Bronchial epithelial cell (primary cell): ENCODE measurements at places on chromosomes 2 and 18. TPM values are rescaled to one million over a fixed set of nuclear protein-coding genes. Genes with fewer than 3 reads are reported as not detected.

Gene AGXT
- total RNA-seq, result not detected in 2 replicates

Gene CYP20A1
- total RNA-seq, result 23.4 and 25.9 TPM in 2 replicates

Gene FBLN7
- under 0.01 and 0.13 TPM in 2 replicates for total RNA-seq

Gene TRPM8
- not detected in 2 replicates for total RNA-seq

Gene LDLRAD4
- not detected in 2 replicates for total RNA-seq

Gene HMSD
- total RNA-seq, result 0.13 and 0.26 TPM in 2 replicates

Gene CSRNP3
- total RNA-seq, result 0.26 and 0.38 TPM in 2 replicates

Gene RANBP2
- total RNA-seq, result 48.7 and 56.1 TPM in 2 replicates

Gene DLX1
- total RNA-seq, result not detected in 2 replicates

Gene TGIF1
- 198 and 441 TPM in 2 replicates for total RNA-seq

Gene GCKR
- total RNA-seq, result not detected in 2 replicates

Gene FSIP2
- total RNA-seq, result 0.26 and 1.4 TPM in 2 replicates

Gene FBXO15
- 0.13 TPM in 1 of 2 replicates, not detected in the other for total RNA-seq

Gene ANKAR
- 2.1 and 3.7 TPM in 2 replicates for total RNA-seq

Gene LCT
- under 0.01 TPM in 1 of 2 replicates, not detected in the other for total RNA-seq

Gene MOGAT1
- not detected in 2 replicates for total RNA-seq

Gene DLX2
- not detected in 2 replicates for total RNA-seq

Gene CNTNAP5
- total RNA-seq, result not detected in 2 replicates

Gene FEV
- total RNA-seq, result not detected in 2 replicates

Gene ADCYAP1
- total RNA-seq, result not detected in 2 replicates

Gene DHRS9
- 5.8 and 19.1 TPM in 2 replicates for total RNA-seq

Gene HOXD3
- total RNA-seq, result not detected in 2 replicates

Gene ATP6V1C2
- 0.26 and 0.90 TPM in 2 replicates for total RNA-seq
